ENCODE measurements at places on chromosomes 1 and 21.

DNA sequence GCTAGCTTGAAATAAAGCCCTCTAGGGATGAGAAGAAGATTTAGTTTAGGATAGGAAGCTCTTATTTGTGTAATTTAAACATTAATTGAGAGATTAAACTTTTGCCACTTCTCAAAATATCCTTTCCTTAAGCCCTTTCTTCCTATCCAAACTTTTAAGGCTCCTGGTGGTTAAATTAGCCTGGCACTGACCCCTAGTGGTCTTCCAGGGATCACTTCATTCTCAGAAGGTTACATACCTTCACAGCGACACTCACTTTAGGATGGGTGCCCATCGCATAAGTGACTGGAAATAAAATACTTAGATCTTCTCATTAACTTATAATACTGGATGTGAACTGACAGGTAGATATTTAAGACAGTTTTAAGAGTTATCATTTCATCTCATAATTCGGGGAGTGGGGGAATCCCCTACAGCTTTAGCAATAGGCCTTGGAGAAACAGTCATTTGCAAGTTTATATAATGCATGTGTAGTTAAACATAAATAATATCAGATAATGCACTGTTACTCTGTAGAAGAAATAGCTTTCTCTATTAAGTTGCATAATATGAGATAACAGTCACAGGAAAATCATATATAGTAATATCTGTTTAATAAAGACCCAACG, 7.4 kb downstream of the LHX9 start:
- peak; percentile 71 for DNase-seq

- no peak for DNase-seq
Observed at GRCh38 chr1:57549300-57549699, 125.4 kb upstream of the DAB1 start.

DNA sequence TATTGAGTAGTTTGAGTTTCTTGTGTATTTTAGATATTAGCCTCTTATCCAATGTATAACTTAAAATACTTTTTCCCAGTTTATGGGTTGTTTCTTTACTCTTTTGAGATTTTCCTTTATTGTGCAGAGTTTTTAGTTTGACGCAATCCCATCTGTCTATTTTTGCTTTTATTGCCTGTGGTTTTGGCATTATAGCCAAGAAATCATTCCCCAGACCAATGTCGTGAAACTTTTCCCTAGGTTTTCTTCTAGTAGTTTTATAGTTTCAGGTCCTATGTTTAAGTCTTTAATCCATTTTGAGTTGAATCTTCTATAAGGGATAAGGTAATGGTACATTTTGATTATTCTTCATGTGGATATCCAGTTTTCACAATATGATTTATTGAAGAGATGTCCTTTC, 87.6 kb downstream of the LEPR start:
- DNase-seq = no peak

- DNase-seq = no peak
Observed at GRCh38 chr1:32783851-32784250, 33.3 kb downstream of the YARS1 start.

DNA sequence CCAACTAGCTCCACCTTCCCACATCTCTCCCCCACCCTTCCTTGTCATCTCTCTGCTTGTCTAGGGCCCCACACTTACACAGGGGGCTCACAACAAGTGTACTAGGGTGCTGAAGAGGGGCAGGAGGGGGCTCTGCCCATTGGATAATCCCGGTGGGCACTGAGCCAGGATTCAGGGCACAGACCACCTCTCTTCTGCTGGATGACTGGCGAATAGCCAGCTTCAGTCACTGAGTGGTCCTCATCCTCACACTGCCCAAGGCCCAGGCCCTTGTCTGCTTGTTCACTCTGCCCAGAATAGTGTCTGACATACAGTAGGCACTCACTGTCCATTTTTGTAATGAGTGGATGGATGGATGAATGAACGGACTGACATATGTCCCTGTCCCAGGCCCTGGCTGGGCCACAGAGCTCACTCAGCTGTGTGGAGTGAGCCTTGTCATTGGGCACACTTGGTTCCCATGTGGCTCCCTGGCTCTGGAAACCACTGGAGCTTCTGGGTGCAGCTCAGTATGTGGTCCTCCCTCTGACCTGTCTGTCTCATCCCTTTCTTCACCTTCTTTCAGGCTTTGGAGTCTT, 36.6 kb downstream of the FOXO6 start:
- DNase-seq = no peak

- peak; percentile 78 for DNase-seq
Observed at GRCh38 chr1:202760589-202760988, 47.6 kb downstream of the KDM5B start.

DNA sequence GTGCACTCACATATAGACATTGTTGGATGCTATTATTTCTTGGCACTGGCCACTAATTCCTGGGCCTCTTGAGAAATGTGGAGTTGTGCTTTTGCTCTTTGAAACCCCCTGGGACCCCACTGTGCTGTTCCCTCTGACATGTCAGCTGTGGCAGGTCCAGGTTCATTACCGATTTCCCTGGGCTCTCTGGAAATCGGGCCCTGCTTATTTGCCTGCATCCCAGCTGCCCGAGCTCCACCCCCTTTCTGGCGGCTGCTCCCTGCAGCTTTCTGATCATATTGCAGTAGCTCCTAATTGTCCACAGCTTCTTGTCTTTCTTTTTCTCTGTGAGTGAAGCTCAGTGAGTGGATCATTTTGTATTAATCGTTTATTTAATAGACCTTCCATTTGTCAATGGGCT, 183.7 kb upstream of the FAM78B start:
- no peak for DNase-seq

DNA sequence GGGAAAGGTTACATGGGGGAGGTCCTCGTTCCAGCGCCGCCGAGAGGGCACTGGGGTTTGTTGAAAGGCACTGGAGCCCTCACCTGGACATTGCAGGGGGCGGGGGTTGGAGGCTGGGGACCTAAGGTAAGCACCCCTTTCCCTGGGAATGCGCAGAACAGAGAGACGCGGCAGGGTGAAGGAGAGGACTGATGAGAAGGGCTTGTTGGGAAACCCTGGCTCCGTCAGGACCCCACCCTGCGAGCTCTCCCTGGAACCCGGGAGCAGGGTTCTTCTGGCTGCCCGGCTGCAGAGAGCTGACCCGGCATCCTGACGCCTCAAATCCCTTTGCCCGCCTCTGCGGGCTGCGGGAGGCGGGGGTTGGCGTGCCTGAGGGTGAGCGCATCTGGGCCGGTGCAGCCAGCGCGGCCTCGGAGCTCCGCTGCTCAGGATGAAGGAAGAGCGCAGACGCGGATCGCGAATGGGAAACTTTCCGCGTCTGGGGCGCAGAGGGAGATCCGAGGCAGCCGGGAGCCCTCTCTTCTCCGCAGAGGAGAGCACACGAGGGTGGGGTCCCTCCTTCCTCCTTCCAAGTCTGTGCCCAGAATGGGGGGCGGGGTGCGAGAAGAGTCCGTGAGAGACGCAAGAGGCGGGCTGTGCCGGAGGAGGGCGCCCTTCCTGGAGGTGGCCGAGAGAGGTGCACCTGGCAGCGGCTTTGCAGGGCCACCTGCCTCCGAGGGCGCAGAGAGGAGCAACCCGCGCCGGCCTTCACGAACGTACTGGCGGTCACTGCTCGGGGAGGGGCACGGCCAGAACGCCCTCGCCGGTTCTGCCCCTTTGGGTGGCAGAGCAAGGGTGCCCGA, 2.4 kb downstream of the IGSF21 start:
- no peak for DNase-seq

GRCh38 chr1:149877211-149877946, 22.0 kb upstream of the BOLA1 start:
- DNase-seq = no peak

- peak; percentile 87 for DNase-seq
Observed at GRCh38 chr1:198601936-198602889, 36.6 kb upstream of the PTPRC start.

Measured in inflammatory macrophage treated with lipopolysaccharide for 1 hour (primary cell).